Globus pallidus (tissue), 1 donor: ENCODE measurements at places on chromosomes 1 and 21.

DNA sequence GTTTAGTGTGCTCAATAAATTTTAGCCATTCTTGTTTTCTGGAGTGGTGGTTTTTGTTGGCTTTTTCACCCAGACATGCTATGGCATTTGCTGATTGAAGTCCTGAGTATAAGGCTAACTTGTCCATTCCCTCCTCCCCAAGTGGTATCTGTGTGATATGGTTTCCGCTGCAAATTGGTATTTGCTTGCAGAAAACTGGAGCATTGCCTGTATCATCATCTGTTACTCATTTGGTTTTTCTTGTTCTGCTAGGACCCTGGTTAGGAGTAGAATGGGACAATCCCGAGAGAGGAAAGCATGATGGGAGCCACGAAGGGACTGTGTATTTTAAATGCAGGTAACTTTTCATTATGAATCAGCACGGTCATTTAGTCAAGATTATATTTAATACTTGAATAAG is 34.0 kb downstream of the TBCE start:
- no peak for DNase-seq

GRCh38 chr1:168509875-168510791 is 33.7 kb downstream of the XCL2 start:
- DNase-seq = no peak

- DNase-seq = no peak
Measured at GRCh38 chr21:27423038-27423437, 456.1 kb upstream of the ADAMTS5 start.

DNA sequence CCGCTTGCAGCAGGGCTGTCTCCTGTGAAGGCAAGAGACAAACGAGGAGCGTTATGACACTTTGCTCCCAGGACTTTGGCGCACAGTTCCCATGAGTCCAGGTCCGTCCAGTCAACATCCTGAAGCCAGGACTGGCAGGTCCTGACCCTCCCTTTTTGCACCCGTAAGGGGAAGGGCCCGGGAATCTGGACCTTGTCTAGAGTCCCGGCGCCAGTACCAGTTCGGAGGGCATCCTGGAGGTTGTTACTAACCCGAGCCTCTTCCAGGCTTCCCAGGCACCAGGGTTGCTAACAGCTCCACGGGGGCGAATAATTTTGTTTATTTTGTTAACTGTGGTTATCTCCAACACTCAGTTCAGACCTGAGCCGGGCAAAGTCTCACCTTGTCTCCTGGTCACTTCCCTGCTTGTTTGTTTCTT is 682 bp upstream of the RWDD3 start:
- no peak for DNase-seq

DNA sequence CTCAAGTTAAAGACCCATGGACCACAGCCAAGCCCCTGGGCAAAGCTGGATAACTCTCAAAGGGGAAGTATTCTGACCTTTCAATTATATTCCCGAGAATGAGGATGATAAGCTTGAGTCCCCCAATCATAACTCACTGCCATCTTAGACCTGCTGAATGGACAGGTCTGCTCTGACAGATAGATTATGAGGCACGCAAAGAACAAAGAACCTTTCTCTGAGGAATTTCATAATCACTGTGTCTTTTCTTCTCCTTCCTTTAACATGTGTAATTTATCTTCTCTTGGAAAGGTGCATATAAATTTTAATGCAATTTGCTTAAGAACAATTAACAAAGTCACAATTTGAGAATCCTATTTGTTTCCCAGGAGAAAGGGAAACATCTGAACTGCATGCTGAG is 22.0 kb downstream of the PIGM start:
- DNase-seq = no peak
